ENCODE measurements at places on chromosomes 3 and 15. TPM values are rescaled to one million over a fixed set of nuclear protein-coding genes. Genes with fewer than 3 reads are reported as not detected.

SCAANT1 gene
- total RNA-seq: not detected

LMAN1L gene
- total RNA-seq: 0.47 TPM

TERC gene
- 10.8 TPM for total RNA-seq

HESX1 gene
- total RNA-seq: 0.37 TPM

ZBTB47 gene
- total RNA-seq: 0.34 TPM

ZNF619 gene
- 8.5 TPM for total RNA-seq

SMAD6 gene
- 0.97 TPM for total RNA-seq

PARP6 gene
- total RNA-seq: 54.0 TPM

CFAP100 gene
- not detected for total RNA-seq

BOC gene
- total RNA-seq: not detected

IL5RA gene
- total RNA-seq: not detected

IL17RE gene
- total RNA-seq: 1.3 TPM

PPP1R14D gene
- total RNA-seq: not detected

NEK10 gene
- total RNA-seq: 0.74 TPM

TAGLN3 gene
- not detected for total RNA-seq

RASSF1 gene
- 172 TPM for total RNA-seq

SAMD7 gene
- total RNA-seq: not detected

GABRR3 gene
- not detected for total RNA-seq

PARP9 gene
- total RNA-seq: 115 TPM

PLSCR4 gene
- total RNA-seq: not detected

CHRNA7 gene
- 0.55 TPM for total RNA-seq

ARRDC4 gene
- 0.18 TPM for total RNA-seq

CIB2 gene
- 1.4 TPM for total RNA-seq

THSD4 gene
- not detected for total RNA-seq

SHF gene
- 1.3 TPM for total RNA-seq

ZNF502 gene
- total RNA-seq: 4.0 TPM

DUOXA1 gene
- not detected for total RNA-seq

RAB11A gene
- total RNA-seq: 163 TPM

GOLGA6L10 gene
- total RNA-seq: 0.84 TPM

DUOXA2 gene
- total RNA-seq: not detected

LYZL4 gene
- not detected for total RNA-seq

GOLGA6D gene
- not detected for total RNA-seq

HACL1 gene
- total RNA-seq: 23.9 TPM

LHFPL4 gene
- total RNA-seq: not detected

TICRR gene
- 36.5 TPM for total RNA-seq

EXD1 gene
- total RNA-seq: not detected

SPINT1 gene
- total RNA-seq: 4.3 TPM

RASA2 gene
- total RNA-seq: 56.8 TPM

ZSCAN29 gene
- total RNA-seq: 30.4 TPM

ARGFX gene
- total RNA-seq: not detected

EIF1B gene
- total RNA-seq: 33.2 TPM

TP63 gene
- not detected for total RNA-seq

CD80 gene
- 19.1 TPM for total RNA-seq

LDHAL6B gene
- not detected for total RNA-seq
